Stimulated activated CD8-positive, alpha-beta memory T cell treated with anti-CD3 and anti-CD28 coated beads, Interleukin-4, amount 100 ng/mL, for 4 hours (primary cell): ENCODE measurements at places on chromosomes 7 and 10.

DNA sequence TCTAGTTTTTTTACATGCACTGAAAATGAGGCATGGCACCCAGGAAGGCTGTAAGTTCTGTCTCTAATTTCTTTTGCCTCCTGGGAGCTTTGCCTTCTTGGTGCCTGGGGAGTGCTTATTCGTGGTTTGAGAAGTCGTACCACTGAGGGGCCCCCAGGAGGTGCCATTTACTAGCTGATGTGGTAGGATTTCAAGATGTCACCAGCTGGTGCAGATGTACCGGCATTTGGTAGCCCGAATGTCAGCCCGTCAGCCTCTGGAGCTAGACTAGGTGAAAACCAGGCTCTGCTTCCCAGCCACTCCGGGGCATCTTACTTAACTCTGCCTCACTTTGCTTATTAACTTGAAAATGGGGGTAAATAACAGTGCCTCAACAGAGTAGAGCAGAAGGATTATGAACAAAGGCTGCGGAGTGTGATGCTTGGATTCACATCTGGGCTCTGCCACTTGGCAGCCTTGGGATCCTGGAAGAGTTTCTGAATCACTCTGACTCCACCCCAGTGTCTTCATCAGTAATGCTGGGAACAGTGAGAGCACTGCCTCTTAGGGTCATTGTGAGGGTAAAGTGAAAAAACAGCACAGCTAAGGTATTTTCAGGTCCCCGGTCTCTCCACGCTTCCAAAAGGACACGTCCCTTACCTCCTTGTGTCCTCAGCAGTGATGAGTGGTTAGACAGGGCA, 31.4 kb upstream of the BTBD16 start:
- no peak for DNase-seq

DNA sequence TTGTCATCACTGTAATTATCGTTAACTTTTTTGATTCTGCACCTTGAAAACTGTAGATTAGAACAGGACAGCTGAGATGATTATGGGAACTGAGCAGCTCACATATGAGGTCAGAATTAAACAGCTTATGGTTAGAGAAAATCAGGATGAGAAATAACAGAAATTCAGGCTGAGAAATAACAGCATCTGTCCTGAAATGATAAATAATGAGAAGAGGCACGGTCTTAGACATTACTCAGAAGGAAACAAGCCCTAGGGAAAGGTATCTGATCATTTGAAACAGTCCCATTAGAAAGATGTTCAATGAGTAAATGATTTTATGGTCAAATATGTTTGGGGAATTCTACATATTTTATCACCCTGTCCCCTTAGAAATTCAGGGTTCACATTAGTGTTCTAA, 65.6 kb upstream of the PCGF5 start:
- DNase-seq, result no peak

DNA sequence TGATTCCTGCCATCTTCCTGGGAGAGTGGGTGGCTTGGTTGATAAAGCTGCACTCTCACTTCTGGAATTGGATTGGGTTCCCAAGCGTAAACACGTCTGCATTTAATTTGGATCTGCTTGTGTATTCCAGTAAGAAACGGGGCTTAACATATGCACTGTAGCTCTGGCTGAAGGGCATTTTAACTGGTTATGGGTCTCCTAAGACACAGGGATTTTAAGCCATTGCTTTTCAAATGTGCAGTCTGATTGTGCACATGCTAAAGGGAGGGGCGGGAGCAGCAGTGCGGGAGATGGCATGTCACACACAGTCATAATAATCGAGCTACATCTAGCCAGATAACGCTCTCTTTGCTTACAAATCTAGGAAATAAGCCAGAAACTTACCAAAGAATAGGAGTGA, 247.3 kb upstream of the LYZL1 start:
- DNase-seq, result no peak

DNA sequence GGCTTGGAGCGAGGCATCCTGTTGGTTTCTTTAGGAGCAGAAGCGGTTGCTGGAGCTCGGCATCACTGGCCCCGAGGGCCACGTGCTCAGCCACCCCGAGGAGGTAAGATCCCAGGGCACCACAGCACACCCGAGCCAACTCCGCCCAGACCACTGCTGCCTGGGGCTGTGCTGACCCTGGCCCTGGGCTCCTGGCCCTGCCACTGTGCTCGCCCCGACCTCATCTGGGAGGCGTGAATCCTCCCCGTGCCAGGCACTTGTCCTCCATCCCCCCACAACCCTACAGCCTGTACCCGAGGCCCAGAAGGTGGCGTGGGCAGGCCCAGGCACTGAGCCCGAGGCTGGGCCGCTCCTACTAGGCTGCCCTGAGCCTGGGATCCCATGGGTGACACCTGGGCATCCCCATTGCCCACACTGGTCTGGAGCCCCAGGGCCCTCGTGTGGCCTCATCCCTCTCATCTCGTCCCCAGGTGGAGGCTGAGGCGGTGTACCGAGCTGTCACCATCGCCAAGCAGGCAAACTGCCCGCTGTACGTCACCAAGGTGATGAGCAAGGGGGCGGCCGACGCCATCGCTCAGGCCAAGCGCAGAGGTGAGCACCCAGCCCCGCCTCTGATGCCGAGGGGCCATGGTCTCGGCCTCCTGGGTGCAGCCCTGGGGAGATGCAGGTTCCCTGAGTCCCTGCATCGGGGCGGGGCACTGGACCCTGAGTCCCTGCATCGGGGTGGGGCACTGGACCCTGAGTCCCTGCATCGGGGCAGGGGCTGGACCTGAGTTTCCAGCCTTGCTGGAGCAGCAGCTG, 11.8 kb downstream of the DPYSL4 start:
- DNase-seq, result no peak

- DNase-seq, result no peak
Observed at GRCh38 chr7:66921918-66922486, 977 bp downstream of the TMEM248 start.

DNA sequence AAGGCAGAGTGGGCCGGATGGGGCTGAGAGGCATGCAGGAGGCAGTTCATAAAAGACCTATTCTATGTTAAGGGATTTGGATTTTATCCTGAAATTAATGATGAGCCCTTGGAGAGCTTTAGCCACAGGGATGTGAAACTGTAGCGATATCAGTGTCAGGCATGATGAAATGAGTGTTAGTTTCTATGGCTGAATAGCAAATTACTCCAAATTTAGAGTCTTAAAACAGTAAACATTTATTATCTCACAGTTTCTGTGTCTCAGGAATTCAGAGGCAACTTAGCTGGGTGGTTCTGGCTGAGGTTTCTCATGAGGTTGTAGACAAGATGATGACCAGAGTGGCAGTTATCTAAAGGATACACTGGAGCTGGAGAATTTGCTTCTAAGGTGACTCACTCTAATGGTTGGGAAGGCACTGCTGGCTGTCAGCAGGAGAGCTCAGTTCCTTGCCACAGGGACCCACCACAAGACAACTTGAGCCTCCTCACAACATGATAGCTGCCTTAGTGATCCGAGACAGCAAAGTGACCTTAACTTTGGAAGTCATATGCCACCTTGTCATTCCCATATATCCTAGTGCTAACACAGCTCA, 36.7 kb upstream of the SFTPD start:
- no peak for DNase-seq

DNA sequence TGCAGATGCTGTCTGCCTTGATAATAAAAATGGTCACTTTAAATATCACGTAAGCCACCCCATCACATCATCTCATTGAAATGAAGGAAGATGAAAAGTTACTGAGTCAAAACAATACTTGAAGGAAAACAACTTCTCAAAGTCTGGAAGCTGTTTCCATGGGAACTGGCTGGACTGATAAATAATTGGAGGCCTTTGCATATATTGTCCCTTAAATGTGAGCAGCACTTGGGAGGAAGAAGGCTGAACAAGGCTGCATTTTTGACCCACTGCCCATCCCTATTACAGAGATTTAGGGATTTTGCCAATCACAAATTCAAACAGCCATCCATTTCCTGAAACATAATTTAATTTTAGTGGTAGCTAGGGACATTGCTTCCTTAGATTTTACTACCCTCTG, 18.2 kb upstream of the MAGI2 start:
- no peak for DNase-seq

DNA sequence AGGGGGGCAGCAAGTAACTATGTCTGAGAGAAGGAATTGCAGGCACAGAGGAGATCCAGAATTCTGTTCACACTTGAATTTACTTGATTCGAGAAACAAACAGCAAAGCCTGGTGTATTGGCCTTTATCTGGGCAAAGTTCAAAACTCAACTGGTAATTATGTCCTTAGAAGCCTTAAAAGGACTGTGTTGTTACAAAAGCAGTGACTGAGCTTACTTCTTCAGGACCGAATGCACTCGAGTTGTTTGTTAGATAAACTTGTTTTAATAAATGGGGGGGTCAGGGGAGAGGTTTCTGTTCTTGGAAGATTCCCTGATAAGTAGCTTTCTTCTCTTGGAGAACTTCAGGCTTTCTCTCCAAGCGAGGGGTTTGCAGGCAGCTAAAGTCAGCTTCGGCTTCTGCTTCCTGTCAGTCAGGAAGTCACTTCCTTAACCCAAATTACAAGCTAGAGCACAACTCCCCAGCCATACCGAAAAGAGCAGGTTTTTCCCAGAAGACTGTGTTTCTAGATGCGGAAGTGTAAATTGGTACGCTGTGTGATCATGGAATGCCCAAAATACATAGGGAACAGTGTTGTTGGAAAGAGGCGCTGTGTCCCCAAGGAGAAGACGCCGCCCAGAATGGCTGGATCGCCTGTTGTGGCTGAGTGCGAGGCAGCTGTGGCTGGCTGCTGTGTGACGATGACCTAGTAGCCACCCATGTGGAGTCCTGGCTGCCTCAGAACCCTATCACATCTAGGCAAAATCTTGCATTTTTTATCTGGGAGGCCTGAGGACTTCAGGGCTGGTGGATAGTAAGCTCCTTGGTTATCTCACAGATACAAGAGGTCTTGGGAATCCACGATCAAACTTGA, 110.4 kb downstream of the TCF7L2 start:
- no peak for DNase-seq

DNA sequence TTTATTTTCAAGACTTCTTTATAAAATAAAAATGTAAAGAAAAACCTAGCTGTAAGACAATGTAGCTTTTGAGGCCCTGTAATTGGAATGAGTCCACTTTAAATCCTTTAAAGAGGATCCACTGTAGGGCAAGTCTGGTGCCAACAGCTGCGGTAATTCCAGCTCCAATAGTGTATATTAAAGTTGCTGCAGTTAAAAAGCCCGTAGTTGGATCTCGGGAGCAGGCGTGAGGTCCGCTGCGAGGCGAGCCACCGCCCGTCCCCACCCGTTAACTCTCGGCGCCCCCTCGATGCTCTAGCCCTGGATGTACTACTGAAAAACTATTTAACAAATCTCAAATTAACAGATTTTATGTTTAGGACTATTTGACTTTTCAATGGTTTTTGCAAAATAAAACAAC, 414.7 kb upstream of the SEMA3C start:
- DNase-seq, result no peak
